Left colon (tissue), 2 donors: ENCODE measurements at places on chromosomes 16 and 17.

DNA sequence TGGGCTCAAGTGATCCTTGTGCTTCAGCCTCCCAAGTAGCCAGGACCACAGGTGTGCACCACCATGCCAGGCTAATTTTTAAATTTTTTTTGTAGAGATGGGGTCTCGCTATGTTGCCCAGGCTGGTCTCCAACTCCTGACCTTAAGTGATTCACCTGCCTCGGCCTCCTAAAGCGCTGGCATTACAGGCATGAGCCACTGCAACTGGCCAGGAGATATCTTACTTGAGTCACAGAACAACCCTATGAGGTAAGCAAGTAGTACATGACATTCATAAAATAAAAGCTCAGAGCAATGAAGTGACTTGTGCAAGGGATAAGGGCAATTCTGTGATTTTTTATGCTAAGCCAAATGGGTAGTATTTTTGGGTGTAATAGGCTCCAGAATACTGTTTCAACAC, 57.3 kb downstream of the CDC27 start:
- no peak for DNase-seq

DNA sequence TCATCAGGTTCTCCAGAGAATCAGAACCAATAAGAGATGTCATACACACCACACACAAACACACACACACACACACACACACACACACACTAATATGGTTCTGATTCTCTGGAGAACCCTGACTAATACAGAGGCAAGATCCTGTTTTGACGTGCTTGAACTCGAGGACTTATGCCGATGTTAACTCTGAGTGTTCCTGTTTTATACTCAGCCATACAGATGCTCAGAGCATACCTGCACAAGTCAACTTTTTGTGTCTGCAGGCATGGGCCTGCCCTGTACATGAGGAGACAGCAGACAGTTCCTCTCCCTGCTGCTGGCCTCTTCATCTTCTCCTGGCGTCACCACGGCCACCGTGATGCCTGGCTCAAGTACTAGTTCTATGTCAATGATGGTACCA, 635.9 kb downstream of the WWOX start:
- DNase-seq: no peak

DNA sequence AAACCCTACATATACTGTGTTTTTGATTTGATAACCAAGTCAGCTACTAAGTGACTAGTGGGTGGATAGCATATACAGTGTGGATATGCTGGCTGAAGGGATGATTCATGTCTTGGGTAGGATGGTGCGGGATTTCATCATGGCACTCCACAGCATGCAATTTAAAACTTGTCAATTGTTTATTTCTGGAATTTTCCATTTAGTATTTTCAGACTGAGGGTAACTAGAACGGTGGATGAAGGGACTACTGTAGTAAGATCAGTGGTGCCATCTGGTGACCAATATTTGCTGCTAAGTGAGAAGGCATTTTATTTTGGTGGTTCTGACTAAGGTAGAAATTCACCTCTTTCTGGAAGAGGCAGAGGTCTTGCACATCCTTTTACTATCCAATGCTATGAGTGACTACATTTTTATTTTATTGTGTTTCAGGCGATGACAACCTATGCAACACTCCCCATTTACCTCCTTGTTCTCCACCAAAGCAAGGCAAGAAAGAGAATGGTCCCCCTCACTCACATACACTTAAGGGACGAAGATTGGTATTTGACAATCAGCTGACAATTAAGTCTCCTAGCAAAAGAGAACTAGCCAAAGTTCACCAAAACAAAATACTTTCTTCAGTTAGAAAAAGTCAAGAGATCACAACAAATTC, 3.1 kb downstream of the CDC6 start:
- DNase-seq: peak; percentile 69

- no peak for DNase-seq
Measured at GRCh38 chr16:46980926-46981325, 7.5 kb upstream of the DNAJA2 start.

DNA sequence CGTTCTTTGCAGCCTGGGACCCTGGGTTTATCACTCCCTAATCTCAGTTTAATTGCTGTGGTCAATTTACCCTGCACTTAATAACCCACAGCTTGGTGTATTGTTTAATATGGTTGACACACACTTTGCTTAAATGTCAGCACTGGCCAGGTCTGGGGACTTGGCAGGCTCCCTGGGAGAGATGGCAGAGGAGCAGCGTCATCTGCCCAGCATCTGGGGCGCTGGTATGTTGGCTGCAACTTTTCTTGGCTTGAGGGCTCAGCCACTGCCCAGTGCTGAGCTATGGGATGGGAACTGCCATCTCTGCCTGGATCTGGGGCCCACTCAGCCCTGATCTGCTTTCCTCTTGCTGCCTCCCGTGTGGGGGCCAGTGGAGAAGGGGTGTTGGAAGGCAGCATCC, 115.7 kb upstream of the IRX3 start:
- DNase-seq: no peak

GRCh38 chr16:4522051-4522581, 16.5 kb downstream of the CDIP1 start:
- DNase-seq: no peak

GRCh38 chr17:39769974-39770587, 32.3 kb downstream of the GRB7 start:
- no peak for DNase-seq

DNA sequence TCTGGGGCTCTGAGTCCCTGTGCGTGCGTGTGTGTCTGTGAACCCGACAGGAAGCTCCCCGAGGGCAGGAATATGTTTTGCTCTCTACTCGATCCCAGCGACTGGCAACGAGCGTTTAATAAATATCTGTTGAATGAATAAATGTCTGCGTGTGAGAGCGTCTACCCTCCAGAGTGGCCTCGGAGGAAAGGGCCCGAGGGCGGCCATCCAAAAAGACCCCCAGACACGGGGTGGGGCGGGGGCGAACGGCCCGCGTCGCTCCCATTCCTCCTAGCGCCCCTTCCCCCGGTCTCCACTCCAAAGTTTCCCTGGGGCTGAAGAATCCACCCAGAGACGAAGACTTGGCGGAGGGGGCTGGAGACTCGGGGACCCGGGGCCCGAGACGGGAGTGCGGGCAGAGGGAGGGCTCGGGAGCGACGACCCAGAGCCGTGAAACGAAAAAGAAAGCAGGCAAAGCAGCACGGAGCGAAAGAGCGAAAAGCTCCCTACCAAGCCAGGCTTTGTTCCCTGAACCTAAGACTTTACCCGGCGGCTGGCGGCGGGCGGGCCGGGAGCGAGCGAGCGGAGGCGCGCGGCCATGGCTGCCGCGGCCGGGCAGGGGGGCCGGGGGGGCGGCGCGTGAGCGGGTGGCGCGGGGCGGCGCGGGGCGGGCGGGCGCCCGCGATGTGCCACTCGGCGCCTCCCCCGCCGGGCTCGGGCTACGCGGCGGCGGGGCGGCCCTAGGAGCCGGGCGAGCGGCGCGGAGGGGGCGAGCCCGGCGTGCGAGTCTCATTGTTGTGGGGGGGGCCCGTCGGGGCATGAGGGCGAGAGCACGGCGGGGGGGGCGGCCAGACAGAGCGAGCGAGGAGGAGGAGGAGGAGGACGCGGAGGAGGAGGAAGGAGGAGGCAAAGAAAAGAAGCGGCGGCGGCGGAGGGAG, at the start of gene MLLT6:
Gene MLLT6, plus strand, starts transcription at position 668 of the 917 bp plus-strand sequence. CDS start 360 bp downstream, outside the sequence.
- DNase-seq: peak; percentile 80

GRCh38 chr16:29745853-29746345, at the start of gene C16orf54:
Gene C16orf54 (minus strand): TSS chr16:29745990. CDS start chr16:29744951, 1,039 bp downstream.
- DNase-seq: peak; percentile 76

- no peak for DNase-seq
Measured at GRCh38 chr17:4066210-4066609, 76.6 kb downstream of the ZZEF1 start.

DNA sequence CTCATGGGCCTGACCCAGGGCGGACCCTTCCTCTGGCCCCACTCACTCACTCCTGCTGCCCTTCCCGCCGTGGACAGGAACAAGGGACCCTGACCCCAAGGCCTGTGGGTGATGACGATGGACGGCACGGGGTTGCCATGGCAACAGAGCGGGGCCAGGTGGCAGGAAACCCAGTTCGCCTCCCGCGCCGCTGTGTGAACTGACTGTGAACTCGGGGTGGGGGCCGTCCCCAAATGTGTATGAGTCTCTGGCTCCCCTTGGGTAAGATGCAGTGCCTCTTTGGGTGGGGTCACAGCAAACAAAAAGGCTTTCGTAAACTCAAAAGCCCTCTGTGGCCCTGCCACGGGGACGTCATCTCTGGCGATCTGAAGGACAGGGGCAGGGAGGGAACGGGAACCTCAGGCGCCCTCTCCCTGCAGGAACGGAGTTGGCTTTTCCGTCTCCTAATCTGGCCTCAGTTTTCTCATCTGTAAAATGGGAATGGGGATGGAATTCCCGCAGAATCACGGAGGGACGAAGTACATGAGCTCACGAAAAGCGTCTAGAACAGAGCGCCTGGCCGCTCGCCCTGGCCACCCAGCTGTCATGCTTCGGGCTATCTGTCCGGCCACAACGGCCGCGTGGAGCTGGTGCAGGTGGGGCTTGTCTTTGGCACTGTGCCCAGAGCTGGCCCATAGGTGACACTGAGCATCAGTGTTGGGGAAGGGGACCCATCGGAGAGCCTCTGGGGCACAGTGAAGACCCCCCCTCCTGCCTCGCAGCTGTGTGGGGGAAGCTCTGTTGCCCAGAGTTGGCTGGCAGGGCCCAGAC, 44.9 kb upstream of the PABPN1L start:
- DNase-seq: peak; percentile 16

DNA sequence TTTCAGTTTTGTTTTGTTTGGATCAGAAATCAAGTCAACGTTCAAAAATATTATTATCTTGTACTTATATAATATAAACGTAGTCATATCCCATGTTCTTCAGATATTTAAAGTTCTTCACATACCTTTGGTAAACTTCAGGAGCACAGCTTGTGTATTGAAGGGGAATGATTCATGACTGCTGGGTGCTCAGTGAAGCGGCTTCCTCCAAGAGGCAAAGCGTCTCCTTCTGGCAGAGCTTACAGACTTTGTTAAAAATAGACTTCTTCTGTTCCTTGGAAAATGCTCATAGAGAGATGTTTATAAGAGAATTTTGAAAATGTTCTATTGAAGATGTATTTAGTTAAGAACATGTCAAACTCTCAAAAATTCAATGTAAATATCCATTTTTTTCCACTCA, 155.6 kb upstream of the CNTNAP4 start:
- DNase-seq: no peak

DNA sequence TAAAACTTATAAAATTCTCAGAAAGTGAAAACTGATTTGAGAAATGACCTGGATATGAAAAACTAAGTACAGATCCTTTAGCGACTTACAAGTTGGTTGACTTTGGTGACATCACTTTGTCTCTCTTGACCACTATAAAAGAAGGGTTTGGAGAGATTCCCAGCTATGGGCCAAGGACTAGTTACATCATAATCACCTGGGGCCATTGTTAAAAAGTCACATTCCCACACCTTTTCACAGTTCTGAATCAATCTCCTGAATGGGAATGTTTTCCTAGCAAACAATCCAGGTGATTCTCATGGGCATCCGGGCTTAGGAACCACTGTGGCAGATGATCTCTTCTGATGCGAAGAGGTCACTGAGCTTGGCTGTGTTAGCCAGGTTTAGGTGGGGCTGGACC, 620 bp upstream of the VWA3A start:
- no peak for DNase-seq

- DNase-seq: peak; percentile 74
Measured at GRCh38 chr16:610513-611381, 20.0 kb upstream of the WFIKKN1 start.

DNA sequence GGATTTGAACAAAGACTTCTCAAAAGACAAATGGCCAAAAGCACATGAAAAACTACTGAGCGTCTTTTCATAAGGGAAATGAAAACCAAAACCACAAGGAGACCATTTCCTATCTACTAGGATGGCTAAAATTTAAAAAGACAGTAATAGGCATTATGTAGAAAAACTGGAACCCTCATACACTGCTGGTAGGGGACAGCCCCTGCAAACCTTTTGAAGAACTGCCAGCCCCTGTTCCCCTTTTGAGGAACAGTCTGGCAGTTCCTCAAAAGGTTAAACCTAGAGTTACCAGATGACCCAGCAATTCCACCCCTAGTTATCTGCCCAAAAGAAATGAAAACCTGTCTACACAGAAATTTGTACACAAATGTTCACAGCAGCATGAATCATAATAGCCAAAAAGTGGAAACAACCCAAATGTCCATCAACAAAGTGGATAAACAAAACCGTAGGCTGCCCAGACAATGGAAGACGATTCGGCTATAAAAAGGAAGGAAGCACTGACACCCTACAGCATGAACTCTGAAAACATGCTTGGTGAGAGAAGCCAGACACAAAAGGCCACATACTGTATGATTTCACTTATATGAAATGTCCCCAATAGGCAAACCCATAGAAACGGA, 22.9 kb downstream of the CDIP1 start:
- no peak for DNase-seq

- no peak for DNase-seq
Measured at GRCh38 chr17:58156839-58157803, 8.9 kb downstream of the OR4D1 start.

- no peak for DNase-seq
Measured at GRCh38 chr16:87877942-87878507, 8.7 kb upstream of the SLC7A5 start.

DNA sequence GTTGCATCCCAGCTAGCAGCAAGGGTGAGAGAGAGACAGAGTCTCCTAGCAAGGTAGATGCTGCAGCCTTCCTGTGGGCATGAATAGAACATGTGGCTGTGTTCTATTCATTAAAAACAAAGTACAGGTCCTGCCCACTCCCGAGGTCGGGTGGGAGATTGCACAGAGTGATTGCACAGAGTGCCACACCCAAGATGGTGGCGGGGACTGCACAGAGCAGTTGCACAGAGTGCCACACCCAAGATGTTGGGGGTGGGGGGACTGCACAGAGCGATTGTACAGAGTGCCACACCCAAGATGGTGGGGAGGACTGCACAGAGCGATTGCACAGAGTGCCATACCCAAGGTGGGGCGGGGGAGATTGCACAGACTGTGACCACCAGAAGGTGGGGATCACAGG, 410.8 kb upstream of the EEF2KMT start:
- no peak for DNase-seq

- no peak for DNase-seq
Measured at GRCh38 chr17:71488851-71489250, 632.0 kb upstream of the SOX9 start.

- DNase-seq: no peak
Measured at GRCh38 chr16:971582-971905, 760 bp upstream of the LMF1 start.

- no peak for DNase-seq
Measured at GRCh38 chr17:34411646-34412421, 48.8 kb upstream of the CCL1 start.

DNA sequence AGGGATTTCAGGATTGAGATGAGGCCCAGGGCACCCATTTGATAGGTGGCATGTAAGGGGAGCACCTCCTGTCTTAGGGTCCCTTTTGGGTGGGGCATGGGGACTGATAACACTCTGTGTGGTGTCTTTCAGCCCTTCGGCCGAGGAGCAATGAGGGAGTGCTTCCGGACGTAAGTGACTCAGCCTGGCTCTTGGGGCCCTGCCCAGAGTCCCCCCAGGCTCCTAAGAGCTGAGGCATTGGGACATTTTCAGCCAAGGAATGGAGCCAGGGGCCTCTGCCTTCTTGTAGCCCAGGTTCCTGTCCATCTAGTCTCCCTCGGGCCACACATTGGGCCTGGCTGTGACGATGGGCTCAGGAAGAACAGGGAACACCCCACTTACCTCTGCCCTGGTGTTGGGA, 44.4 kb downstream of the EEF2K start:
- no peak for DNase-seq

- DNase-seq: no peak
Measured at GRCh38 chr17:68710976-68711375, 109.8 kb upstream of the FAM20A start.
